ENCODE measurements at places on chromosomes 5 and 9. TPM values are rescaled to one million over a fixed set of nuclear protein-coding genes. Genes with fewer than 3 reads are reported as not detected.

DNA sequence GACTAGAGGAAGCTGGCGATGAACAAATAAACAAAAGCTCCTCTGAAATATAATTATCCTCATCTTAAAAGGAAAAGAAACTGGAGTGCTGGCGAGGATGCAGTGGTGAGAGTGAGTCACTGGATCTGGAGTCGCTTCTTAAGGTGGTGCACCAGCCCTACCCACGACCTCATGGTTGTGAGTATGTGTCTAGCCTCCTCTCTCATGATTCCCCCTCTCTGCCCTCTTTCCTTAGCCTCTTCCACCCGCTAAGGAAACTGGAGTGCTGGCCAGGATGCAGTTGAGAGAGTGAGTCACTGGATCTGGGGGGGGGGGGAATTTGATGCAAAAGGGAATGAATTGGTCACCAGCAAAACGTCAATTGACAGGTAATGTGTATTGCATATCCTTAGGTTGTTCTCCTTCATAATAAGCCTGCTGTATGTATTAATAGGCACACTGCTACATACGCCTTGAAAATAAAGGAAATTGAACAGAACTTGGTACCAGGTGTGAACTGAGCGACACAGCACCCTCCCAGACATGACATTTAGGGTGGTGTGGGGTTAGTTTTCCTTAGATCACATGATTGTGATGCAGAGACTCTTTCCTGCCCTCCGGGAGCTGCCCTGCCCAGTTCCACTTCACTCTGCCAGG, 36.3 kb upstream of the EBF1 start:
- DNase-seq = peak; percentile 9

DNA sequence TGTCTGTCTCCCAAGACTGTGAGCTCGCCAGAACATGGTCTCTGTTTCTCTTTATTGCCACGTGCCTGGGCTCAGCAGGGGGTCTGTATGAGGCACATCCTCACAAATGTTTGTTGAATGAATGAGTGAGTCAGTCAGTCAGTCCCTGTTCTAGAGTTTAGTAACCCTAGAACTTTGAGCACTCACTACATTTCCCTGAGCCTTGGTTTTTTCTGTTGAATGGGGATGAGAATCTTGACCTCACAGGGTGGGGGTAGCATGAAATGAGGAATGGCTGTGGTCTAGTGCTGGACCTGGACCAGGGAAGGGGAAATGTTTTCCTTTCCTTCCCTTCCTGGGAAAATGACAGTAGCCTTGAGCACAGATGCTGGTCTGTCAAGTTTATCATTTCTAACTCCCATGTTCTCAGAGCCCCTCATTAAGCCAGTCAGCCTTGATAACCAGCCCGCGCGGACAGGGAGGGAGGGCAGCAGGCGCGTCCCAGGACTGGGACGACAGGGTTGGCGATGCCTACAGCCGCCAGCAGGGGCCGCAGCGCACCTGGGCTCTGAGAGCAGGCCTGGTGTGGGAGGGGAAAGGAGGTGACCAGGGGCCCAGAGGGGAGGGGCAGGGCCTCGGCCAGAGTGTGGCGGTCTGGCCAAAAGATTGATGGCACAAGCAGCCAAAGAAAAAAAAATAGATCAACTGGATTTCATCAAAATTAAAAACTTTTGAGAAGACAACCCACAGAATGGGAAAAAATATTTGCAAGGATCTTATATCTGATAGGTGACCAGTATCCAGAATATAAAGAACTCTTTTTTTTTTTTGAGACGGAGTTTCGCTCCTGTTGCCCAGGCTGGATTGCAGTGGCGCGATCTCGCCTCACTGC, 24.1 kb upstream of the WNK2 start:
- peak; percentile 82 for DNase-seq

Gene REEP2
- total RNA-seq = 1.4 TPM

Gene GHR
- 19.5 TPM for total RNA-seq

Gene CARTPT
- total RNA-seq = not detected

Gene RLN2
- total RNA-seq = 2.4 TPM

Data from umbilical cord (tissue), 2 donors.